ENCODE measurements at places on chromosomes 7 and 10.

DNA sequence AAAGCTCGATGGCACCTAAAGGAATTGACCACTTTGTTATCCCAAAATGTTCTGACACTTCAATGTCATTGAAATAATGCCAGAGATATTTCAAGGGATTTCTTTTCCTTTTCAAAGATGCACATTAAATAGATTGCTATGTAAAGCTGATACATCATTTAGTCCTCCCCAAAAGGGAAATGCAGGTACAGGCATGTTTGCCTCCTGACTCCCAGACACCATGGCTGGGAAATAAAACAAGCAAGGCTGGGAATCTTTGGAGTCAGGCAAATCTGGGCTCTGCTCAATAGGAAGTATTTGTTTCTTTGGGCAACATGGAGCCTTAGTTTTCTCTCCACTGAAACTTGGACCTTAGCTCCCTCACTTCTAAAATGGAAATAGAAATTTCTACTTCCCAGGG, 230.8 kb upstream of the LRRTM3 start:
- DNase-seq, result no peak

DNA sequence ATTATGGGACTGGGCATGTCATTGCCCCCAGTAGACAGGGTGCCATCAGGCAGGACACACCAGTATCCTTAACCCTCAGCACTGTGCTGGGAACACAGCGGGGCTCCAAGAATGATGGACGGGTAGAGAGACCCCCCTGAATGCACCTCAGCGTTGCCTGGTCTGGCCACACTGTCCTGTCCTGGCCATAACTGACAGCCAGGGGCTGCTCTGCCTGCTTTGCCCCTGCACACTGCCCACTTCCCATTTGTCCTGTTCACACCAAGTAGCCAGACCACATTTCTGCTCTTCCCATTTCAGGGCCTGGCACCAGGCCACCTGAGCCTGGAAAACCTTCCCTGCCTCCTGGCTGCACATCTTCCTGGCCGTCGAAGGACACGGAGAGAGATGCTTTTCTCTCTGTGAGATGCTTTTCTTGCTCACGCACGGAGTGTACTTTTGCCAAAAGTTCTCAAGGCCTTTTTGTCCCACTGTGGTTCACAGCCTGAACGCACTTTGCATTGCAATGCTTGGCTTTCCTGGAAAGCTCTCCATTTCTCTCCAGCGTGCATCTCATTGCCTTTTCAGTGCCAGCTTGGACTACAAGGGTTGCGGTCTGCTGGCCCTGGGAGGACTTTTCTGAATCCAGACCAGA, 131.0 kb upstream of the EEPD1 start:
- no peak for DNase-seq

DNA sequence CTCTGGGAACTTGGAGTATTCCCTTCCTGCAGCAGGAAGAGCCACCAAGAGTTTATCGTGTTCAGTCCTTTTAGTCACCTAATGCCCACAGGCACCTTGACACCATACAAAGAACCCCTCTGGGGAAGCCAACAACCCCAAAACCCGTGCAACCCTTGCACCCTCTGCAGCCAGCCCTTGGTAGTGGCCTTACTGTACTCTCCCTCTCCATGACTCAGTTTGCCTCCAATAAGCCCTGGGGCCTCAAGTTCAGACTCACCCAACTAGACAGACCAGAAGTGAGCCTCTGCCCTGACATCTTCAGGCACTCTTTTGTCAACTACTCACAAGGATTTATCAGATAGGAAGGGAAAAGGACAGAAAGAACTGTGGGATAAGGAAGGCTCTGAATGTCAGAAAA, 30.9 kb downstream of the KCNMA1 start:
- DNase-seq, result no peak

DNA sequence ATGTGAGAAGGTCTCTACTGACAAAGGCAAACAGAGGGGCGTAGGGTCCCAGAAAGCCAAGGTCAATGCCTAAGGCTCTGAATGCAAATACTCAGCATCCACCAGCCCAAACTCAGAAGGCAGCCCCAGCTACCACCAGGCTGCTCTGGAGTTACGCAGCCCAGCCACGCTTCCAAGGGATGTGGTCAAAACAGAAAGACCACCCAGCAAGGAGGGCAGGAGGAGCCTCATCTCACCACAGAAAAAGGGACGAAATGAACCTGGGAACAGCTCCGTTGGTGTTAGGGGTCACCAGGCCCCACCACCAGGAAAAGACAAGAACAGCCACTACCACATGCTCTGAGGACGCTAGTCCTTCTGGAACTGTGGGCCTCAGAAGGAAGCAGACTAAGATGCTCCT, 65.1 kb downstream of the CTBP2 start:
- no peak for DNase-seq

All from activated effector memory CD4-positive, alpha-beta T cell treated with Interleukin-2 at 50 U/mL for 16 hours (primary cell).